ENCODE measurements at places on chromosomes 5 and 9.

DNA sequence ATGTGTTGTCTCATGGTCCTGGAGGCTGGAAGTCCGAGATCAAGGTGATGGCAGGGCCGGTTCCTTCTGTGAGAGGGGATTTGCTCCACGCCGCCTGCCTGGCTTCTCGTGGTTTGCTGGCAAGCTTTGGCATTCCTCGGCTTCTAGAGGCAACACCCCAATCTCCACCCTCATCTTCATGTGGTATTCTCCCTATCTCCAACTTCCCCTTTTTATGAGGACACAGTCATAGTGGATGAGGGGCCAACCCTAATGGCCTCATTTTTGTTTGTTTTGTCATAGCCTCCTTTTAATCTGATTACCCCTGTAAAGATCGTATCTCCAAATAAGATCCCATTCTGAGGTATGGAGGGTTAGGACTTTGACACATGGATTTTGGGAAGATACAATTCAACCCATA, 41.7 kb upstream of the CLK4 start:
- DNase-seq = no peak

DNA sequence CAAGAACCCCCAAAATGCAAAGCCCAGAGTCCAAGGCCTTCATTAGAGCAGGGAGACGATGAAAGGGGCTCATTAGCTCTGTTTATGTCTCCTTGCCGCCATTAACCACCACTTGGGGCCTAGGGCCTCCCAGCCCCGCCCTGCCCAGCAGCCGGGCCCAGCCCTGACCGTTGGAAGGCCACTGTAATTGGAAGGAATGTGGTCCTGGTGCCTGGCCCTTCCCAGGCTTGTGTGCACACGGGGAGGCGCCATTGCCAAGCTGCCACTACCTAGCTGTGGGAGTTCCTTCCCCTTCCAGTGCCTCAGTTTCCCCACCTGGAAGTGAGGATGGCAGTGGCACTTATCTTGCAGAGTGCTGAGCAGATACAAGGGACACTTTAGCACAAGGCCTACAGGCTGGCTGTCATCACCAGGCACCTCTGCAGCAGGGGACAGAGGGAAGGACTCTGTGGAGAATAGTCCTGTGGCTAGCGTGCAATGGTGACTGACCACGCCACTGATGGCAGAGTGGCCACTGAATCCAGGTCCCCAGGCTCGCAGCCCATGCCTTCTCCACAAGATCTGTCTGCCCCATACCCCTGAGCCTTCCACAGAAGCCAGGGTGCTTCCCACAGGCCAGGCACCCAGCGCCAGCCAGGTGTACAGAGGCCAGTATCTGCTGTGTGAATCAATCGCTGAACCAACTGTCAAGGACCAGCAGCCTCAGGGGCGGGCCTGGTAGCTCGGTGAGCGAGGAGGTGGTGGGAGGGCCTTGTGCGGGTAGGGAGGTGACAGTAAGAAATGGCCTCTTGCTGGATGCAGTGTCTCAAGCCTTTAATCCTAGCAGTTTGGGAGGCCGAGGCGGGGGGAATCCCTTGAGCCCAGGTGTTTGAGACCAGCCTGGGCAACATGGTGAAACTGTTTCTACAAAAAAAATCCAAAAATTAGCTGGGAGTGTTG, 20.8 kb downstream of the GBGT1 start:
- no peak for DNase-seq

DNA sequence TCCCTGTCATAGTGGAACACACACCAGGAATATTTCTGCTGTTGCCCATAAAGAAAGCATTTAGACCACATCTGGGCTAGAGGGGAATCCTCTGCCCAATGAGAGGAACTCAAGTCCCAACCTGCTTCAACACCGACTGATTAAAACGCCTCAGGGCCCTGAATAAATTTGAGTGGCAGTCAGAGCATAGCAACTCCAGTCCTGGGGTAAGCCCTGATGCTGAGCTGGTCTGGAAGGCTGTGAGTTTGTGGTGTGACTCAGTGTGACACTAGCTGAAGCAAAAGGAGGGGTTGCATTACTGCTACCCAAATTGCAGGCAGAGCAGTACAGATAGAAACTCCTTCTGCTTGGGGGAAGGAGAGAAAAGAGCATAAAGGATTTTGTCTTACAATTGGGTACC, 148.3 kb downstream of the PRDM9 start:
- DNase-seq = no peak

GRCh38 chr9:22838266-22838665, 391.6 kb downstream of the DMRTA1 start:
- no peak for DNase-seq

DNA sequence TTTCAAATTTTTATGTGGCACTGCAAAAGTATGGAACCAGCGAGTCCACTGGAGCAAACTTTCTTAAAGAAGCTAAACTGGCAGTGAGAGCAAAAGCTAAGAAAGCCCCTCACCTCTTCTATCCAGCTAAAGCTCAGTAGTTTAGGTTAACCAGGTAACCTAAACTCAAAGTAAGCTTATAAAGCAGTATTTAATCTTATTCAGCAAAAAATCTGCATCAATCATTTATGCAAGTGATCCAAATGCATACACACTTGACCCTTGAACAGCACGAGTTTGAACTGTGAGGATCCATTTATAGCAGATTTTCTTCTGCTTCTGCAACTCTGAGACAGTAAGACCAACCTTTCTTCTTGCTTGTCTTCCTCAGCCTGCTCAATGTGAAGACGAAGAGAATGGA, 363.8 kb upstream of the CDH18 start:
- DNase-seq = no peak

DNA sequence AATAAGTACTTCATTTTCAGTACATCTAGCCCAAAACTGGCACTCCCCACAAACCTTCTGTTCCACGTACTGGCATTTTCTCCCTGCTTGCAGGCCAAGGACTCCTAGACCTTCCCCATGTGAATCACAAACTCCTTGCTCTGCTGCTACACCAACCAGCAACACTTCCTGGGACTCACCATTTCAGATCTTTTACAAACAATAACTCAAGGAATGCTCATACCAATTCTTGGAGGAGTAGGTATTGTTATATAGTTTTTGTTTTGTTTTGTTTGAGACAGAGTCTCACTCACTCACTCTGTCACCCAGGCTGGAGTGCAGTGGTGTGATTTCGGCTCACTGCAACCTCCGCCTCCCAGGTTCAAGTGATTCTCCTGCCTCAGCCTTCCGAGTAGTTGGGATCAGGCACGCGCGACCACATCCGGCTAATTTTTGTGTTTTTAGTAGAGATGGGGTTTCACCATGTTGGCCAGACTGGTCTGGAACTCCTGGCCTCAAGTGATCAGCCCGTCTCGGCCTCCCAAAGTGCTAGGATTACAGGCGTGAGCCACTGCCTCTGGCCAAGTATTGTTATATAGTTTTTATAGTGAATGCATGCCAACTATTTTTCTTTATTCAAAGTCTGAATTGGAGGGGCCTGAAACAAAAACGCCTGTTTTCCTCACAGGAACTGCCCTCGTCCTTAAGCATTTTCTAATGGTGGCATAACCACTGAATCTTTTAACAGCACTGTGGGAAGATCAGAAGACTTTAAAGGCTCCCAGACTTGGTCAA, 210.8 kb downstream of the TSSK1B start:
- DNase-seq = no peak

GRCh38 chr5:111645303-111645838, 111.6 kb downstream of the NREP start:
- no peak for DNase-seq
